NCI-H69 (cell line): ENCODE measurements at places on chromosomes 3 and 15.
A peak's percentile ranks its signal among the peaks of the same experiment; 100 is the strongest.

- no peak for DNase-seq
Measured at GRCh38 chr3:152155246-152156020, 113.3 kb upstream of the MBNL1 start.

GRCh38 chr15:71660501-71660900 lies 149.9 kb upstream of the NR2E3 start:
- peak; percentile 24 for DNase-seq

GRCh38 chr15:92907896-92908712 lies 8.0 kb downstream of the CHD2 start:
- DNase-seq, result peak; percentile 82

- DNase-seq, result no peak
Measured at GRCh38 chr3:100563228-100563627, 46.2 kb upstream of the ADGRG7 start.

DNA sequence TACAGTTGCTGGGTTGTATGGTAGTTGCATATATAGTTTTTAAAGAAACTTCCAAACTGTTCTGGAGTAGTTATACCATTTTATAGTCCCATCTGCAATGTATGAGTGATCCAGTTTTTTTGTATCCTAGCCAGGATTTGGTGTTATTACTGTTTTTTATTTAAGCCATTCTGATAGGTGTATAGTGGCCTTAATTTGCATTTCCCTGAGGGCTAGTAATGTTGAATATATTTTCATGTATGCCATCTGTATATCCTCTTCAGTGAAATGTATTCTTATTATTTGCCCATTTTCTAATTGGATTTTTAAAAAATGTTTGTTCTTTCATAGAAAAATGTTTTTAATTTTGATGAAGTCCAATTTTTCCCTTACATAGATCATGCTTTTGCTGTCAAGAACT lies 29.2 kb downstream of the PXK start:
- DNase-seq, result no peak

GRCh38 chr15:78981532-78982313 lies 36.9 kb upstream of the CTSH start:
- DNase-seq, result no peak

DNA sequence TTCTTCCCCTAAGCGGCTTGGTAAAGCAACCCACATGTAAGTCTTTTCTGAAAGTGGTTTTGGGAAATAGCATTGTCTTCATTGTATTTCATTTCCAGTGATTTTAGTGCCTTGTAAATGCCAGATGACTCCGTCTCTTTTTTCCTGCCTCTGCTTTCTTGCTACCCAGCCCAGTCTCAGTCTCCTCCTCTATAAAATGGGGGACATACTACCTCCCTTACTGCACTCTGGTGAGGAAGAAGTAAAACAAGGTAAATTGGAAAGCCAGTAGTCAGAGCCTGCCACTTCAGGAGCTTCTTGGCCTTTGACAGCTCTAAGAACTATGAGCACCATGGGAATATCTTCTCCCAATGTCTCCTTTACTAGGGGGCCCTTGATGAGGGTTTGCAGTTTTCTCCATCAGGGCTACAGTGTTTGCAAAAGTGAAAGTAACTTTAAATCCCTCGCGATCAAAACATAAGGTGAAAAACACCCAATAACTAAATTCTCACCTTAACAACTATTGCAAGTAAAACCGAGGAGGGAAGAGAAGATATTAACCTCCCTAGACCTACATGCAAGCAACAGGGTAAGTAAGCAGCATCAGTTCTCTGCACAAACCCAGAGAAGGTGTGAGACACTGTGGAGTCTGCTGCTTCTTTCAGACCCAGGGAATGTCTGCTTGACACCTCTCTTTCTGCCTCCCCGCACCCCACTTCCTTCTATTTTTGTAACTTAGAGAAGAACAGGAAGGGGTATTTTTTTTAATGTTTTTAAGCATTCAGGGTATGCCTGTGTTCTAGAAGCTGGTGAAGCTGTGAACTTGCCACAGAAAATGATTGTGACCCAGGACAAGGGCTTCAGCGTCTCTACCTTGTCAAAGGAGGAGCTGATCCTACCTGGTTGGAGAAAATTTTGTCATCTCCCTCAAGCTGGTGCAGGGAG lies 159.1 kb upstream of the EOMES start:
- no peak for DNase-seq

DNA sequence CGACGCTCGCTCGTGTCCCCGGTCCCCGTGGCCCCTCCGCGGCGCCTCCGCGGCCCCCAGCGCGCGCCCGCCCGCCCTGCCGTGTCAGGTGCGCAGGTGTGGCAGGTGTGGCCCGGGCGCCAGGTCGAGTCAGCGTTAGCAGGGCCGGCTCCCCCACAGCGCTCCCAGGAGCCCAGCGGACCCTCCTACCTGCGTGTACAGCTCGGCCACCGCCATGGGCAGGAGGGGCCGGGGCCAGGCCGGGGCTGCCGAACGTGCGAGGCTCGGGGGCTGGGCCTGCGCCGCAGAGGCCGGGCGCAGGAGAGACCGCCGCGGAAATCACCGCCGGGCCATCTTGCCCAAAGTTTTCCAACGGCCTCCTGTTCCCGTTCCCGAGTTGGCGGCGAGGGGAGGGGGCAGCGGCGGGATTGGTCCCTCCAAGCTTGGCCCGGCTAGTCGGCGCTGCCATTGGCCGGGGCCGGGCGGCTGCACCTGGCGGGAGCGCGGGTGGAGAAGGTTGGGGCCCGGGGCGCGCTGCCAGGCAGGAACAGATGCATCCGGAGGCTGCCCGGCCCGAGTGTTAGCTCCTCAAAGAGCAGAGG lies at the start of gene MYO5C:
Gene MYO5C, minus strand, starts transcription at position 384 of the 581 bp plus-strand sequence. Its CDS starts 168 bp downstream, at position 216.
- peak; percentile 94 for DNase-seq

GRCh38 chr3:100627491-100627890 lies 18.1 kb downstream of the ADGRG7 start:
- no peak for DNase-seq

DNA sequence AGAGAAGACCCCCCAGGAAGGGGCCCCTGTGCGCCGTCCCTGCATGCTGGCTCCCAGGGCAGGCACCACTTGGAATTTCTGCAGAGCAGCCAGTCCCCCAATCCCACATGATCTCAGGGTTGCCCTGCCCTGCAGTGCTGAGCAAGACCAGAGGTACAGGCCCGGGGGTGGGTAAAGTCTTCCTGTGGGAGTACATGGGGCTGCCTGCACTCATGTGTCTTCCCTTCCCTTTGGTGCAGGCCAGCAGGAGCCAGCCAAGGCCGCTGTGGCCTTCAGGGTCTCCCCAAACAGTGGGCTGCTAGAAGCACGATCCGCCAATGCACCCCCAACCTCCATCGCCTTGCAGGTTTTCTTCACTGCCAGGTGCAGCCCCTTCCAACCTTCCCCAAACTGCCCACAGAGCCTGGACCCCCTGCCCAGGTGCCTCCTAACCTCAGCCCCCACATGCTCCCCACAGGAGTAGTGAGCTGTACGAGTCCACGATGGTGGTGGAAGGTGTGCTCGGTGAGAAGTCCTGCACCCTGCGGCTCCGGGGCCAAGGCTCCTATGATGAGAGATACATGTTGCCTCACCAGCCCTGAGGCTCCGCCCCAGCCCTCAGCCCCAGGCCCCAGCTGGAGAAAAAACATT lies 15.0 kb downstream of the ACAA1 start:
- no peak for DNase-seq

- peak; percentile 91 for DNase-seq
Measured at GRCh38 chr15:94230883-94231722, at the start of gene MCTP2. TSS of gene MCTP2 (plus strand) at chr15:94231561. CDS start at chr15:94298266, 66,705 bp downstream.

DNA sequence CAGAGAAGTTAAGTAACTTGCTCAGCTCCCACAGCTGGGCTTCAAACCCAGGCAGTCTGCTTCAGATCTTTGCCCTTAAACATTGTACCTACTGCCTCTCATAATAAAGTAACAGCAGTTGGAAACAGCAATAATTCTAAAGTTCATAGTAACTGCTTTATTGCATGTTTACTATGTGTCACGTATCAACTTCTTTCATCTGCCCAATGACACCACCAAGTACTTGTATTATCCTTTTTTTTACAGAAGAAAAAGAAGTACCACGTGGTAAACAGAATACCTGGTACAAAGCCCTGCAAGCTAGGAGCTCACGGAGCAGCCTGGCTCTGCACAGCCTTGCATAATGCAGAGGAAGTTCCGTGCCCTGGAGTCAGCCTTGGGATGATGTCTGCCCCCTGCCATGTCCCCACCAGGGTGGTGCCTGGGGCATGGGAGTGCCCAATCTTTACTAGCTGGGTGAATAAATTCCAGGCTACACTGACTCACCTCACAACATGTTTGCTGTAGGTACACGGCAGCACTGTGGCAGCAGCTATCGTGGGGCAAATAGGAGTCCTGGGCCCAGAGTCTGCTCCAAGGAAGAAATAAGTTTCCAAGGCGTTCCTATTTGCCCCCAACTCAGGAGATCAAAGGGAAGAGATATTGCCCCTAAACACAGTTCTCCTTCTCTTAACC lies 77.2 kb downstream of the LDHAL6B start:
- peak; percentile 97 for DNase-seq

GRCh38 chr3:197798863-197799262 lies 7.8 kb downstream of the LRCH3 start:
- no peak for DNase-seq
